ENCODE measurements at places on chromosomes 12 and 14.

DNA sequence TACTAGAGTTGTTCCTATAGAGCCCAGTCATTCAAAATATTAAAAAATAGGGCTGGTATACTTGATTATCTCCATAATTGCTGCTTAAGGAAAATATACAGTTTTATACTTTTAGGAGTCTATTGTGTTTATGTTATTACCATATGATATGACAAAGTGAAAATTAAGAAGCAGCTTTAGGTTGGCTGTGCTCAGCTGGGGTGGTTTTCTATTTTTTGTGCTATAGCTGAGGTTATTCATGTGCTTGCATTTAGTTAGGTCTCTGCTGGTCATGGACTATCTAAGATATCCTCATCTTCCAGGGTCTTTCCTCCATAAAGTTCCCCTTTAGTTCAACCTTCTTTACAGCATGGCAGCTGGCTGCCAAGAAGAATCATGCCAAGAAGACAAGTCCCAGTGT, 13.6 kb upstream of the LMO3 start:
- DNase-seq = no peak

DNA sequence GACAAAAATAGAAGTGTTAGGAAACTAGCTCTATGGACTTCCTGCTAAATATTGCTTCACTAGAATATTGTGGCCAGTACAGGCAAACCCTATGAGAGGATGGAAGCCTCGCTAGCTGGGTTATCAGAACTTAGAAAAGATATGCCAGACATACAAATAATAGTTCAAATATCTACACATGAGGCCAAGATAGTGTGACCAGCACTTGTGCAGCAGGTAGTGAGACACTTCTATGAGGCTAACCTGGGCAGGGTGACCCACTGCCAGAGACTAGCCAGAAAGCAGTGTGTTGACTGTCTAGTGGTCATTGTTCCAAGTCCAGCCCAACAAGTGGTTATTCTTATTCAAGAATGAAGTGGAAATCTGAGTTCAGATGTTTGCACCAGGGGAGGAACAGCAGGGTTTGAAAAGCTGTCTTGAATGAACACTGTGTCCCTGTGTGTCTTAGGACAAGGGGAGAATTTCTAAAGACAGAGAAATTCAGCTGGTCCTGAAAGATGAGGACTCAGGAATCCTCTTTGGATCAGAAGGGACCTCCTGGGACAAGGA, 16.3 kb downstream of the TSPAN8 start:
- DNase-seq = no peak

DNA sequence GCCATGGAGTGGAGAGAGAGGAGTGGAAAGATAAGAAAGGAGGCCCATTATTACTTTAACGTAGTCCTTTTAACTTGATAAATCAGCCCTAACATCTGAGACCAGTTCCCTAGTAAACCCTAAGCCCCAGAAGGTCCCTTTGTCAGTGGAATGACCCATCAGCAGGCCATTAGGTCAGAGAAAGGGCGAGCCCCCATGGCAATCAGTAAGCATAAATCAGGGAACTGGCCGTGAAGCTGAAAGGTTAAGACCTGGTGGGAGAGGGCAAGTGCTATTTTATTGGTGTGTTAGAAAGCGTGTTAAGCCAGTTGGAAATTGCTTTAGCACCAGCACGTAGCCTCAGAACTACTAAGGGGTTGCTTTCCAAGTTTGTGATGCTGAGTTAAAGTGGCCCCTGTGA, 708.0 kb downstream of the BCL11B start:
- no peak for DNase-seq

- DNase-seq = no peak
Observed at GRCh38 chr12:18907127-18907526, 169.2 kb downstream of the CAPZA3 start.

GRCh38 chr14:95891742-95892141, 15.1 kb downstream of the TUNAR start:
- DNase-seq = no peak

Measured in skin of body (tissue), 3 donors.